ENCODE measurements at places on chromosomes 11 and 22. TPM values are rescaled to one million over a fixed set of nuclear protein-coding genes. Genes with fewer than 3 reads are reported as not detected.

LMO2 gene
- total RNA-seq: 16.7 TPM

SEPTIN3 gene
- total RNA-seq: 0.52 TPM

FOLR1 gene
- 1.0 TPM for total RNA-seq

SNX32 gene
- under 0.01 TPM for total RNA-seq

IGLL1 gene
- total RNA-seq: not detected

PMM1 gene
- total RNA-seq: 10.4 TPM

GGT1 gene
- total RNA-seq: 0.52 TPM

CCDC87 gene
- not detected for total RNA-seq

KRTAP5-10 gene
- total RNA-seq: not detected

SPI1 gene
- 2.6 TPM for total RNA-seq

EMID1 gene
- 6.3 TPM for total RNA-seq

BTBD18 gene
- total RNA-seq: not detected

SYCE3 gene
- total RNA-seq: not detected

NNMT gene
- 87.2 TPM for total RNA-seq

MMP27 gene
- total RNA-seq: not detected

KDM4D gene
- 1.0 TPM for total RNA-seq

FGF4 gene
- total RNA-seq: 1.6 TPM

ISX gene
- not detected for total RNA-seq

CHRNA10 gene
- 0.52 TPM for total RNA-seq

HDAC10 gene
- total RNA-seq: 8.9 TPM

DCDC1 gene
- total RNA-seq: not detected
